HFFc6 (cell line): ENCODE measurements at places on chromosomes 13 and 19. TPM values are rescaled to one million over a fixed set of nuclear protein-coding genes. Genes with fewer than 3 reads are reported as not detected.
A peak's percentile ranks its signal among the peaks of the same experiment; 100 is the strongest.

The OR7D2 gene
- not detected in 3 replicates for total RNA-seq

The LRG1 gene
- total RNA-seq: not detected in 3 replicates

The ARRDC2 gene
- total RNA-seq: 5.0 to 7.3 TPM (median 5.5 TPM) in 3 replicates

The ARRDC5 gene
- total RNA-seq: not detected in 3 replicates

The TRIP10 gene
- 46.8 to 56.5 TPM (median 48.3 TPM) in 3 replicates for total RNA-seq

The SLC1A6 gene
- not detected in 3 replicates for total RNA-seq

GRCh38 chr19:1725100-1726064 lies 27.9 kb upstream of the ONECUT3 start:
- H3K36me3 ChIP-seq: no peaks in the 10 kb centered on the region
- H3K27me3 ChIP-seq: peaks cover 22% of the 10 kb centered on the region
- no peak overlapping the region for H3K27ac ChIP-seq
- peaks cover 5% of the 10 kb centered on the region; the same call in 1 of the 2 replicates for H3K4me1 ChIP-seq
- peak overlapping the region; percentile 71 for H3K4me3 ChIP-seq

DNA sequence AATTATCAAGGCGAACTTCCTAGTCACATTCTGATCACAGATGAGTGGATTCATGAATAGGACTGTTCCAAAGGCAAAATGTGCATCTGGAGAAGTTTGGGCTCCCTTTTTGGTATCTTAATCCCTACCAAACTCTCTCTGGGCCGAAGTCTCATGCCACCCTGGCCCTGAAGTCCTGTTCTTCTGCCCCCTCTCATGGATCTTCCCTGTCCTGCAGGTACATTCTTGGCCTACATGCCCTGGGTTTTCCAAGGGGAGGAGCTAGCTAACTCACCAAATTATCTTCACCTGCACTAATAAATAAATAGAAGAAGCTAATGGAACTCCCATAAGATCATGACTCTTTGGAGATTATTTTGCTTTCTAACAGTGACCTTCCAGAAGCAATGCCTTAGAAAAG lies 50.3 kb downstream of the SERTM1 start:
- no peaks in the 10 kb centered on the region for H3K4me1 ChIP-seq
- H3K27me3 ChIP-seq: no peaks in the 10 kb centered on the region; the same call in 1 of the 2 replicates
- H3K36me3 ChIP-seq: no peaks in the 10 kb centered on the region
- no peak for DNase-seq
- H3K4me3 ChIP-seq: no peak overlapping the region

- no peaks in the 10 kb centered on the region for H3K4me1 ChIP-seq
- no peaks in the 10 kb centered on the region for H3K36me3 ChIP-seq
- no peak overlapping the region for H3K27ac ChIP-seq
- peaks cover 20% of the 10 kb centered on the region for H3K27me3 ChIP-seq
- H3K4me3 ChIP-seq: no peak overlapping the region
These were observed 78.5 kb upstream of the MCF2L start for GRCh38 chr13:112890316-112891145.

DNA sequence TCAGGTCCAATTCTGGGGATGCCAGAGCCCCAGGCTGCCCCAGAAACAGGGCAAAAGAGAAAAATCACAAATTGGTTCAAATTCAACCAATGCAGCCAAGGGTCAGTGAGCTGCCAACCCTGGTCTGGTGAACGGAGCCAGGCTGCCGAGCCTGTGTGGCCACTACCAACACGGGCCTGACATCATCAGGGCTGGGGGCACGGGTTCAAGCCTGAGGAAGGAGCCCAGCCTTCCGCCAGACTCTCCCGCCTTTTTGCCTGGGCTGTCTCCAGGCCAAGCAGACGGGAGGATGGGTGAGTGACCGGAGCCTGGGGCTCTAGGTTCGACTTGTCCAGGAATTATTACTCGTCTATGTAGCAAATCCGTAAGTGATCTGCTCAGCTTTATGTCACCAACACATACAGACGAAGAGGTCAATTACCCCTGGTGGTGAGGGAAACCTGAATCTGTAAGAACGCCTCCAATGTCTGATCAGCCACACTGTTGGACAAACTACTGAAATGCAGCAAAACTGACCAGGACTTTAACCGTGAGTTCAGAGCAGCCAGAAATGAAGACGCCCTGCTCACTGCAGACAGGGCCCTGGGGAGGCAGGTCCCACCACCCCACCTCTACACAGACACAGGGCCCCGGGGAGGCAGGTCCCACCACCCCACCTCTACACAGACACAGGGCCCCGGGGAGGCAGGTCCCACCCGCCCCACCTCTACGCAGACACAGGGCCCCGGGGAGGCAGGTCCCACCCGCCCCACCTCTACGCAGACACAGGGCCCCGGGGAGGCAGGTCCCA lies 31.8 kb downstream of the RAB20 start:
- H3K27me3 ChIP-seq: peaks cover 12% of the 10 kb centered on the region; the same call in 1 of the 2 replicates
- no peak for DNase-seq
- no peak overlapping the region for H3K4me3 ChIP-seq
- no peaks in the 10 kb centered on the region for H3K36me3 ChIP-seq

- DNase-seq: no peak
- no peak overlapping the region for H3K27ac ChIP-seq
- no peak overlapping the region for H3K4me3 ChIP-seq
- H3K4me1 ChIP-seq: no peaks in the 10 kb centered on the region
- H3K36me3 ChIP-seq: peaks cover 12% of the 10 kb centered on the region; the same call in 1 of the 2 replicates
These were observed 13.5 kb upstream of the ARHGAP45 start for GRCh38 chr19:1053176-1054101.

- H3K36me3 ChIP-seq: no peaks in the 10 kb centered on the region
- H3K27ac ChIP-seq: no peak overlapping the region
- peak; percentile 28 for DNase-seq
- peaks cover 12% of the 10 kb centered on the region for H3K27me3 ChIP-seq
- peaks cover 7% of the 10 kb centered on the region for H3K4me1 ChIP-seq
These were observed 17.4 kb downstream of the KLK2 start for GRCh38 chr19:50890422-50891252.

DNA sequence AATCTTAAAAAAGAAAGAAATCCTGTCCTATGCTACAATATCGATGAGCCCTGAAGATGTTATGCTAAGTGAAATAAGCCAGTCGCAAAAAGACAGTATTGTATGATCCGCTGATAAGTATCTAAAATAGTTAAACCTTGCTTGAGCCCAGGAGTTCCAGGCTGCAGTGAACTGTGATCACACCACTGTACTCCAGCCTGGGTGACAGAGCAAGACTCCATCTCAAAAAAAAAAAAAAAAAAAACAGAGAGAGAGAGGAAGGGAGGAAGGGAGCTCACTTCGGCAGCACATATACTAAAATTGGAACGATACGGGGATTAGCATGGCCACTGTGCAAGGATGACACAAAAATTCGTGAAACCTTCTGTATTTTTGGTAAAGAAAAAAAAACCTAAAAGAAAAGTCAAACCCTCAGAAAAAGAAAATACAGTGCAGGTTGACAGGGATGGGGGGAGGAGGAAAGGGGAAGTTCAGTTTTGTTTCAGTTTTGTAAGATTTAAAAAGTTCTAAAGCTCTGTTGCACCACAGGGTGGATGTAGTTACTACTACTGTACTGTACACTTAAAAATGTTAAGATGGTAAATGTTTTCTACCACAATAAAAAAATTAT lies 8.4 kb downstream of the CLASRP start:
- no peak for DNase-seq
- H3K4me3 ChIP-seq: no peak overlapping the region
- H3K36me3 ChIP-seq: peaks cover 9% of the 10 kb centered on the region
- H3K27me3 ChIP-seq: no peaks in the 10 kb centered on the region

DNA sequence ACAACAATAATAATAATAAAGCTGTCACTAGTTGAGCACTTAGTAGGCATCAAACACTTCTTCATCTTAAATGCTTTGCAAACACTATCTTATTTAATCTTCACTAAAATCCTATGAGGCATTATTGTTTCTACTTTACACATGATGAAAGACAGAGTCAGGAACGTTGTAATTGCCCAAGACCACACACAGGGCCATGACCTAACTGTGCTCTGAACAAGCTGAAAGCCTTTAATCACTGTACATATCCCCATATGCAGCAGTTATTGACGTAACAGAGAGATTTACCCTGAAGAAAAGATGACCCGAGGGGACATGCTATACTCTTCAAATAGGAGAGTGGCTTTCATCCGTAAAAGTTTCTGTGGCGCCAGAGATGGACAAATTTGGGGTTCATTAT lies 53.0 kb downstream of the SACS start:
- DNase-seq: peak; percentile 30
- H3K27ac ChIP-seq: peak overlapping the region; percentile 92
- no peaks in the 10 kb centered on the region for H3K27me3 ChIP-seq
- no peak overlapping the region; the same call in 1 of the 2 replicates for H3K4me3 ChIP-seq
- peaks cover 91% of the 10 kb centered on the region for H3K4me1 ChIP-seq
